ENCODE measurements at places on chromosomes 6 and 20. TPM values are rescaled to one million over a fixed set of nuclear protein-coding genes. Genes with fewer than 3 reads are reported as not detected.

Gene SCRT2
- not detected for total RNA-seq

Gene WFDC13
- total RNA-seq = not detected

Gene C6orf118
- total RNA-seq = not detected

Gene SLC32A1
- not detected for total RNA-seq

Gene CPXM1
- total RNA-seq = 1.0 TPM

Gene EEF1A2
- total RNA-seq = 0.79 TPM

Gene NKX2-2
- under 0.01 TPM for total RNA-seq

Gene ADGB
- total RNA-seq = not detected

Gene HDGFL1
- not detected for total RNA-seq

Gene LY6G5C
- 0.09 TPM for total RNA-seq

Gene TRAM2
- total RNA-seq = 39.2 TPM
